ENCODE measurements at places on chromosomes 7 and 10.

GRCh38 chr10:112721080-112721698 lies 228.9 kb upstream of the TCF7L2 start:
- no peak for DNase-seq

GRCh38 chr10:73859784-73860491 lies 14.4 kb downstream of the CAMK2G start:
- DNase-seq, result no peak

- DNase-seq, result no peak
These were observed 470.7 kb downstream of the DNAJB6 start for GRCh38 chr7:157807510-157807909.

- DNase-seq, result no peak
These were observed 241.6 kb downstream of the CAMK1D start for GRCh38 chr10:12590675-12591659.

- DNase-seq, result no peak
These were observed 140.9 kb downstream of the AUTS2 start for GRCh38 chr7:69739190-69739589.

DNA sequence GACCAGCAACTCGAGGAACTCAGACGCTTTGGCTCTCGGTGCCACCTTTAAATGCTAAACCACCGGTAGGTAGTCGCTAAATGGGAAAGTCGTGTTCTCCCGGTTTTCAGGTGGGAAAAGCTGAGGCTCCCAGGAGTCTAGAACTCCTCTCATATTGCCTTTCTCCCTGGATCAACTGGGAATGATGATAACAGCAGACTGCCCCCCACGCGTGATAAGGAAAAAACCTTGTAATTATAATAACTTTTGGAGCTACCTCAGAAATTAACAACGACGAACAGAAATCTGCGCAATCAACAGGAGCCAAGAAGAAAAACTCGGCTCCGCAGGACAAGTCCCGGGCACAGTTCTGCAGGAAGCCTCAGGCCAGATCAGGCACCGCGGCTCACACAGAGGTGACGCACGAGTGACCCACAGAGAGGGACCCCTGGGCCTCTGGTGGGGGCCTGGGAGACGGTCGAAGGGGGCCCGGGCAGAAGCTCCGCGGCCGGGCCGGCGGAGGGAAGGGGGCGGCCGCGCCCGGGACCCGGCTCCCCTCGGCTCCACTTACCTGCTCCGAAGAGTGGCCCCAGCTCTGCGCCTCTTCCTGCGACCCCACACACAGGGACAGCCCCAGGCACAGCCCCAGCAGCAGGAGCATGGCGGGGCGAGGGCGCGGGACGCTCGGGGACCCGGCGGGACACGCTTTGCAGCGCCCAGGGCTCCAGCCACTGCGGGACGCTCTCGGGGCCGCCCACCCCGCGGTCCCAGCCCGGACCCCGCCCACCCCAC lies at the start of gene ITIH5:
ITIH5 (minus strand) TSS at position 714 of the 771 bp plus-strand sequence; CDS start at position 640, 74 bp downstream.
- no peak for DNase-seq

GRCh38 chr10:72812753-72813430 lies 80.6 kb upstream of the OIT3 start:
- DNase-seq, result no peak

GRCh38 chr7:93228302-93228701 lies 2.0 kb upstream of the HEPACAM2 start:
- no peak for DNase-seq

DNA sequence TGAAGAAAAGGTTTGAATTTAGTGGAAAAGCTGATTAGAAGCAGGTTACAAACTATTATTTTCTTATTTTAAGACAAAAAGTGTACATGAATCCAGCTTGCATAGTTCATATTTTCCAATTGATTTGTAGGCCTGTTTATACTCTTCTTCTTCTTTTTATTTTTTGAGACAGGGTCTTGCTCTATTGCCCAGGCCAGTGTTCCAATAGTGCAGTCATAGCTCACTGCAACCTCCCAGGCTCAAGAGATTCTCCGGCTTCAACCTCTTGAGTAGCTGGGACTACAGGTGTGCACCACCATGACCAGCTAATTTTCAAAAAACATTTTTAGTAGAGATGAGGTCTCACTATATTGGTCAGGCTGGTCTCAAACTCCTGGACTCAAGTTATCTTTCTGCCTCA lies 45.0 kb downstream of the ARL4A start:
- no peak for DNase-seq

- no peak for DNase-seq
These were observed 4.6 kb downstream of the GIGYF1 start for GRCh38 chr7:100689230-100690135.

- no peak for DNase-seq
These were observed 539.4 kb downstream of the PARD3 start for GRCh38 chr10:34275626-34276130.

DNA sequence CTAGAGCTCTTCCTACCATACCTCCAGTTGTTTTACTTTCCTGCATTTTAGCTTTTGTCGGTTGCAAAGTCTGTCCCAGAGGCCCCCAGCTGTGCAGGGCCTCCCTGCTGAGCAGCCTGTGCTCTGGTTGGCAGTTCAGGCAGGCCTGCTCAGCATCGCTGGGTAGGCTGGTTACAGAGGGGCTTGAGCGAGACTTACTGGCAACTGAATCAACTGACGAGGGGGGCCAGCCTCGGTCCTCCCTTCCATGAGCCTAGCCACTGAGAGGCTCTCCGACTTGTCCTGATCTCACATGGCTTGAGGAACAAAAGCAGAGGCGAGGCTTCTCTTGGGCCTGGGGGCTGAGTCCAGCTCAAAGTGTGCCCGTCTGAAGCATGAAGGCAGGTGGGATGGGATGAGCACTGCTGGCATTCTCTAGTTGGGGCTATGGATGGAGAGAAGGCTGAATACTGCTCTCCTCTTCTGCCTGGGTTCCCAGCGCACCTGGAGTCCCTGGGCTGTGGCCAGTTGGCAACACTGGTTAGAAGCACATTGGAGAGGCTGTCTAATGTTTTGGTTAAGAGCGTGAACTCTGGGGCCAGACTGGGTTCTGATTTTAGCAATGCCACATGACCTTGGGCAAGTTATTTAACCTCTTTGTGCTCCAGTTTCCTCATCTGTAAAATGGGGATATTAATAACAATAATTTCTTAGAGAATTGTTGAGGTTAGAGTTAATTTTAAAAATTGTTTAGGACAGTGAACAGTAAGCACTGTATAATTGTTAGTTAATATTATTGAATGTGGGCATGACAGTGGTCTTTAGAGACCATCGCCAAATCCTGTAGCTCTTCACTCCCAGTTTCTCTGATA lies 6.9 kb upstream of the SFRP5 start:
- DNase-seq, result no peak

DNA sequence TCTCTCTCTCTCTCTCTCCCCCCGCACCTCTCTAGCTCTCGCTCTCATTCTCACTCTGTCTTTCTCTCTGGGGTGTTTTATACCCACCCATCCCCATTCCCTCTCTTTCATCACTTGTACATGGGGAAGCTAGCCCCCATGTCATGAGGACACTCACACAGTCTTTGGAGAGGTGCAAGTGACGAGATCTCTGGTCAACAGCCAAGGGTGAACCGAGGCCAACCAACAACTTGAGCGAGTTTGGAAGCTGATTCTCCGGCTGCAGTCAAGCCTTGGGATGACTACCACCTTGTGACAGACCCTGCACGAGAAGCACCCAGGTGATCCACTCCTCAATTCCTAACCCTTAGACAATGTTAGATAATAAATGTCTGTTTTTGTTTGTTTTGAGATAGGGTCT lies 10.1 kb upstream of the KBTBD2 start:
- no peak for DNase-seq

Data from effector CD8-positive, alpha-beta T cell (primary cell).